ENCODE measurements at places on chromosomes 5 and 9.

- no peak for DNase-seq
These were observed 372.7 kb downstream of the PSAT1 start for GRCh38 chr9:78669591-78669990.

GRCh38 chr9:17135295-17136160 is 688 bp downstream of the CNTLN start:
- peak; percentile 80 for DNase-seq

GRCh38 chr5:18660511-18660910 is 1026.3 kb downstream of the TAF11L14 start:
- DNase-seq: peak; percentile 70

DNA sequence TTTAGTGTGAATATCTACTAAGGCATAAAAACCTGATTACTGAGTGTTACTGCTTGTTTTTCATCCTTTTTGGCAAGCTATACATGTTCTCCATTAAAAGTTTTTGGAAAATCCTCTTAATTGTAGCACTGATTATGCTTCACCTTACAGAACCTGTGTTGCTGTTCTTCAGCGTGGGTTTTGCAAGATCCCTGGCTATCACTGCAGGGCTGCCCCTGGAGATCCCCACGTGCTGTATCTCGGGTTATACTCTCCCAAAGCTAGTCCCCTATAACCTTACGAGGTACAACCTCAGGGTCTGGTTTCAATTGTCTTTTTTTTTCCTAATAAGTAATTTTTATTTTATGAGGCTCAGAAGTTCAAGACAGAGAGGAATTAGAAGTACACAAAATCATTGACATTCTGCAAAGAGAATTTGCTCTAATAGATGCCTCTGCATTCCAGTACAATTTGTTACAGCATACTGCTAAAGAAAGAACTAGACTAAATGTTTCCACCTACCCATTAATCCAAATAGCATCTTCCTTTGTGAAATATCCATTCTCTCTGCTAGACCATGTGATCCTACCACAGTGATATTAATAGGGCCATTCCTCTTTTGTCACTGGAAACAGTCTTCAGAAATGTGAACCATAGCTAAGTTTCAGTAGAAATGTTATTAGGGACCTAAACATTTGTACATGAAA is 25.8 kb upstream of the CAMK4 start:
- no peak for DNase-seq

All from muscle of leg (tissue), 16 donors.